ENCODE measurements at places on chromosomes 1 and 21. TPM values are rescaled to one million over a fixed set of nuclear protein-coding genes. Genes with fewer than 3 reads are reported as not detected.

- no peak for DNase-seq
Measured at GRCh38 chr1:102782144-102782543, 326.2 kb downstream of the COL11A1 start.

- no peak for DNase-seq
Measured at GRCh38 chr1:223887747-223888418, 42.1 kb upstream of the TP53BP2 start.

GRCh38 chr1:116485976-116486375 lies 84.8 kb downstream of the CD58 start:
- no peak for DNase-seq

GRCh38 chr1:165632491-165632890 lies 1.5 kb downstream of the MGST3 start:
- no peak for DNase-seq

The OR2L2 gene
- total RNA-seq, result 0.05 TPM

All from left lobe of liver (tissue), 2 donors.